ENCODE measurements at places on chromosomes 11 and 22.

DNA sequence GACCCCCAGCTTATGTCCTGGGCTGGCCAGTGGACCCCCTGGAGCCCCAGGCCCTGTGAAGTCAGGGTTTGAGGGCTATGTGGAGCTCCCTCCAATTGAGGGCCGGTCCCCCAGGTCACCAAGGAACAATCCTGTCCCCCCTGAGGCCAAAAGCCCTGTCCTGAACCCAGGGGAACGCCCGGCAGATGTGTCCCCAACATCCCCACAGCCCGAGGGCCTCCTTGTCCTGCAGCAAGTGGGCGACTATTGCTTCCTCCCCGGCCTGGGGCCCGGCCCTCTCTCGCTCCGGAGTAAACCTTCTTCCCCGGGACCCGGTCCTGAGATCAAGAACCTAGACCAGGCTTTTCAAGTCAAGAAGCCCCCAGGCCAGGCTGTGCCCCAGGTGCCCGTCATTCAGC is 24.6 kb downstream of the CSF2RB start:
- no peak for DNase-seq

GRCh38 chr11:96311120-96311568 is 31.9 kb downstream of the MAML2 start:
- no peak for DNase-seq

DNA sequence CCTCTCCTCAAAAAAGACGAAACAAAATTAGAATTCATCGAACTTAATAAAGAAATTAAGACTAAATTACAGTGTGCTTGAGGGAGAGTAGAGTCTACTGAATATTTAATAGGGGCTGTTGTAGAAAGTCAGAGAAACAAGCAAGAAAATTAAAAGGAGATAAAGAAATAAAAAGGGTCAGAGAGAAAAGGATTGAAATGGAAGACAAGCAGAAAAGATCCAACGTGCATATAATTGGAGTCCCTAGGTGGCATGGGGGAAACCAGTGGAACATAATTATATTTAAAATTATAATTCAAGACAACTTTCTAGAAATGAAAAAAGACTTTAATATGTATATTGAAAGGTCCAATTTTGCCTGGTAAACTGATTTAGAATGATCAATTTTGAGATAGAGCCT is 74.3 kb downstream of the ACER3 start:
- no peak for DNase-seq

DNA sequence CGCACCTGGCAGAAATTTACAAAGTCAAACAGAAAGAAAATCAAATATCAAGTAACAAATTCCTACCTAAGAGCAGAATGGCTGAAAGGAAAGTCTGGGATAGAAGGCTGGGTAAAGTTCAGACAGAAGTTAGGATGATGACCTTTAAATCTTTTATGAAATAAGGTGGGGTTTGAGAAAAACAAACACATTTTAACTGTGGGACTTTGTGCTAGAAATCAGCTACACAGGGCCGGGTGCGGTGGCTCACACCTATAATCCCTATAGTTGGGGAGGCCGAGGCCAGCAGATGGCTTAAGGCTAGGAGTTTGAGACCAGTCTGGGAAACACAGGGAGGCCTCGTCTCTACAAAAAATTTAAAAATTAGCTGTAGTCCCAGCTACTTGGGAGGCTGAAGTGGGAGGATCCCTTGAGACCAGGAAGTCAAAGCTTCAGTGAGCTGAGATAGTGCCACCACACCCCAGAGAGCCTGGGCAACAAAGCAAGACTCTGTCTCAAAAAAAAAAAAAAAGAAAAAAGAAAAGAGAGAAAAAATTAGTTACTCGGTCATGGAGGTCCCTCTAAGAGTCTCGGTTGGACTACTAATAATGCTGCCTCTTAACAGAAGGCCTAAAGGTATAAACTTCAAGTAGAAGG is 119.7 kb upstream of the BID start:
- no peak for DNase-seq

GRCh38 chr11:16296273-16296672 is 60.1 kb downstream of the SOX6 start:
- DNase-seq = no peak

DNA sequence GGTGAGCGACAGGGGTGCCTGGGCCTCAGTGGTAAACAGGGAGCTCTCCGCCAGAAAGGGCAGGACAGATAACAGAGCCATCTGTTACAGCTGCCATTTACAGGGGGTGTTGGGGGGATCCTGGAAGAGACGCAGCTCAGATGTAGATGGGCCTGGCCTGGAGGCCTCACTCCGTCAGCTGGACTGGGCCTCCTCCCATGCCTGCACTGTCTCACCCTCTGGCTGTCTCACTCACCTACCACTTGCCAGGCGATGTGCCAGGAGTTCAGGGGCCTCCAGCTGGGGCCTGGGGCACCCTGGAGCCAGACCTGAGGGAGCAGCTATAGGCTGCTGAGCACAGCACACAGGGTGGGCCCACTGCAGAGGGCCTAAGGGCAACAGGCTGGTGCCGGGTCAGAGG is 16.3 kb upstream of the SUSD2 start:
- no peak for DNase-seq

- no peak for DNase-seq
Observed at GRCh38 chr11:59548309-59548656, 36.9 kb downstream of the OR4D9 start.

DNA sequence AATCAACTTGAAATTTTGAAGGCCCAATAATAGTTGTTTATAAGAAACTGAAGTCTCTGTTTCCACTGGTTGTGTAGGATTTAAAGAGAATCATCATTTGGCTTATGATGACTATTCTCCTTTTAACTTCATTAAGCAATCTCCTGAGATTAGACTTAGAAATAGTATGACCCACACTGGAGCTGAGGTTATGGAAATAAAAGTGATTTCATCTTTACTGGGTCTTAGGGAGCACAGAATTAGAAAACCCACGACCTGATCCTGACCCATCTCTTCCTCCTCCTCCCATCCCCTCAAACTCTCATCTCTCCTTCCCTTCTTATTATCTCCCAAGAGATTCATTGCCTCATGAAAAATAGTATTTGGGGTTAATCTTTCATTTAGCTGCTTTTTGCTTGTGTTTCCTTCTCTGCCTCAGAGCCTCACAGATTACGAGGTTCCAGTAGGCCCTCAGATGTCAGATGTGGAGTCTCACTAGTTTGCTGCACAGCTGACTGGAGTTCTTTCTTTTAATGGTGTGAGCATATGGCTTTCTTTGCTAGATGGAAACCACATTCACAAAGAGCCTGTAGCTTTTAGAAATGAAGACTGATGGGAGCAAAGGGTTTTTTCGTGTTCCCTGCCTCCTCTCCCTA is 85.0 kb downstream of the ALX4 start:
- no peak for DNase-seq

- no peak for DNase-seq
Observed at GRCh38 chr11:78168539-78169477, 19.6 kb downstream of the KCTD21 start.

DNA sequence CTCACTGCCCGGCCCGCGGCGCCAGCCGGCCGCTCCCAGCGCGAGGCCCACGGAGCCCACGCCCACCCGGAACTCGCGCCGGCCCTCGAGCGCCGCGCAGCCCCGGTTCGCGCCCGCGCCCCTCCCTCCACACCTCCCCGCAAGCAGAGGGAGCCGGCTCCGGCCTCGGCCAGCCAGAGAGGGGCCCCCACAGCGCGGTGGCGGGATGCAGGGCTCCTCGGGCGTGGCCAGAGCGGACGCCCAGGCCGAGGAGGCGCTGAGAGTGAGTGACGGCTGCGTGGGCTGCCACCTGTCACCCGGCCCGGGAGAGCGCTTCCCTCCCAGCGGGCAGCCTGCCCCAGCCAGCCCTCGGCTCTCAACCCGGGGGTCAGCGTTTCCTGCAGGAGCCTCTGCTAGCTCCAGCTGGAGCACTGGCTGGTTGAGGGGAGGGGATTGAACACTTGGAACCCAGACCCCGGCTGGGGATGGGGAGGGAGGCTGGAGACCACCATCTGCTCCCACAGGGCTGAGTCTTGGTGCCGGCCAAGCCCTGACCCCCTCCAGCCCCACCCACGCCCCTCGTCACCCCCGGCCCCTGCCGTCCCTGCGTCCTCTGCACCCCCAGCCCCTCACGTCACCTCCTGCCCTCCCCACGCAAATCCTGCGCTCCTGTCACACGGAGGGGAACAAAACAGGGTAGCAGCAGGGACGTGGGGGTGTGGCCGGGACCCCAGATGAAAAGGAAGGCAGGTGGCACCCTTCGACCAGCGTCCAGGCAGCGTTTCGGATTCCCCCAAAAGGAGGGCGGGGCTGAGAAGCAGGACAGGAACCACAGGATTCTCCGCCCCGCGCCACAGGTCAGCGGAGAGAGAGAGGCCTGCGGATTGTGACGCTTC is 157.0 kb downstream of the BRD1 start:
- no peak for DNase-seq

DNA sequence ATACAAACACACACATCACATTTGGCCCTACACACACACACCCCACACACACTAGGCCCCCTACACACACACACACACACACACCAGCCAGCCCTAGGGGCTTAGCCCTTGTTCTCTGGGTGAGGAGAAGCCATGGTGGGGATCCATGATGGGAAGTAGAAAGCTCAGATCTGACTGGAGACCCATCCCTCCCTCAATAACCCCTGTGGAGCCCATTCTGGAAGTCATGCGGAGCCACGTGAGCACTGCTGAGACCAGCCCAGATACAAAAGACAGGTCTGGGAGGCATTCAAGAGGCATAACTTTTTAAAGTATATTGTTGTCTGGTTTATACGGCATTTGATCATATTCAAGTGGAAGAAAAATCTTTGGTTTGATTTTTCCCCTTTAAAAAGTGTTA is 448.5 kb downstream of the SOX6 start:
- DNase-seq = no peak

DNA sequence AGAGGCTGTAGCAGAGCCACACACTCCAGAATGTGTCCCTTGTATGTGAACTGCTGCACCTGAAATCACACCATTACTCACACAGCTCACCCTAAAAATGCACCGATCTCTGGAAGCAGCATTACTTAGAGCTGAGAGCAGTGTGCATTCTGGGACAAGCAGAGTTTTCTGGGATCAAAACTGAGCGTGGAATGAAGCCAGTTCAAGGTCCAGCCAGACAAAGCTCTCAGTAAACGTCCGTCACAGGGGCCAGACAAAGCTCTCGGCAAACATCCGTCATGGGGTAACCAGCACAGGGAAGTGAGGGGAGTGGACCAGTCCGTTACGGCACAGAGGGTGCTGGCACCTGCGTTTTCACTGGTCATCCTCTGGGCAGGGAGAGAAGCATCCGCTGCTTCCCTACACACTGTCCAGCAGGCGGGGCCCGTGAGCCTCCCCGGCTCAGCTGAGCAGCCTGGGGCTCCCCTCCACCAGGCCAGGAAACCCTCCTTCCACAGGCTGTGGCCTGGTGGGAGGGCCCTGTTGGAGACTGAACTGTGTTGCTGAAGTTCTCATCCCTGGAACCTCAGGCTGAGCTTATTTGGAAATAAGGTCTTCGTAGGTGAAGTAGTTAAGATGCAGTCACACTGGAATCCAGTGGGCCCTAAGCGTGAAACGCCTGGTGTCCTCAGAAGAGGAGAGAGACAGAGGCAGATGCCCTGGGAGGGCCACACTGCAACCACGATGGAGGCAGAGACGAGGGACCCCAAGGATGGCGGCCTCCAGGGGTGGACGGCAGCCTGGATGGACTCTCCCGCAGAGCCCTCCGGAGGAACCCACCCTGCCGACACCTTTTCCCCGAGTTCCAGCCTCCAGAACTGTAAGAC is 883.9 kb downstream of the BRD1 start:
- DNase-seq = no peak

- DNase-seq = no peak
Observed at GRCh38 chr11:5275369-5276110, 5.8 kb upstream of the HBE1 start.

- no peak for DNase-seq
Observed at GRCh38 chr11:132445859-132446291, 1075.5 kb downstream of the NTM start.

DNA sequence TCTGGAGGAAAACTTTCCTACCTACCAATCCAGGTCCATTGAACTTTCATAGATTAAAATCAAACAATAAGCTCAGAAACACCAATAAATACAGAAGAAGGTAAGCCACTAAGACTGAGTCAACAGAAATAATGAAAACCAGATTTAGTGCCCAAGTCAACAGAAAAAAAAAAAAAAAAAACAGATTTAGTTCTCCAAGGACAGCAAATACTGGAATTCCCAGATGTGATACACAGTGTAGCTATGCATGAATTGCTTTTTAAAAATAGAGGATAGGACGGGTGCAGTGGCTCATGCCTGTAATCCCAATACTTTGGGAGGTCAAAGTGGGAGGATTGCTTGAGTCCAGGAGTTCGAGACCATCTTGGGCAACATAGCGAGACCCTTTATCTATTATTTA is 15.7 kb downstream of the DMC1 start:
- no peak for DNase-seq

GRCh38 chr11:107359701-107360100 is 97.9 kb downstream of the CWF19L2 start:
- no peak for DNase-seq

GRCh38 chr11:12724301-12725054 is 50.3 kb downstream of the TEAD1 start:
- DNase-seq = no peak

GRCh38 chr11:85698195-85698594 is 12.2 kb upstream of the CCDC89 start:
- no peak for DNase-seq

DNA sequence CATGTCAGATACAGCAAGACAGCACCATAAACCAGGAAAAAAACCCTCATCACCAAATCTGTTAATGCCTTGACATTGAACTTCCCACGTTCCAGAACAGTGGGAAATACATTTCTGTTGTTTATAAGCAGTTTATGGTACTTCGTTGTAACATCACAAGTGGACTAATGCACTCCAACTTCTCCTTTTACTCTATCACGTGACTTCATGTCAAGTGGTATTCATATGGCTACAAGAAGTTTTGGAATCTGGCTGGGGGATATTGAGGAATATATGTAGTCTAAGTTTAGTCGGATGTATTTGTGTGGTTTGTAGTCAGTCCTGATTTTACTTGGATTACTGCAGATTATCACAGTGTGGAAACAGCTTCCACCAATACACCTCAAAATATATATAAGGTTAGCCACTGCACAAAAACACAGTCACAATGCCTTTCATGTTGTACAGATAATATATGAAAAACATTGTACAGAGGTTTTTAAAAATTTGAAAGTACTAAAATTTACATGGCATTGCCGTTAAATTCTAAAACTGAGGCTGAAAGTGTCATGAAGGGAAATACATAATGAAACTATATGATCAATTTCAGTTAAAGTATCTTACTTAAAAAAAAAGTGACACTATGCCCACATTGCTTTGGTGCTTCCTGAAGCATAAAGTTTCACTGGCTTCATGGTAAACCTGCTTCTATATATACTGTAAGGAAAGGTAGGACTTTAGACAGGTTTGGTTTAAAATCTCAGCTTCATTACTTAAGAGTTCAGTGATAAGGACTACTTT is 134.1 kb downstream of the CASP12 start:
- DNase-seq = no peak

DNA sequence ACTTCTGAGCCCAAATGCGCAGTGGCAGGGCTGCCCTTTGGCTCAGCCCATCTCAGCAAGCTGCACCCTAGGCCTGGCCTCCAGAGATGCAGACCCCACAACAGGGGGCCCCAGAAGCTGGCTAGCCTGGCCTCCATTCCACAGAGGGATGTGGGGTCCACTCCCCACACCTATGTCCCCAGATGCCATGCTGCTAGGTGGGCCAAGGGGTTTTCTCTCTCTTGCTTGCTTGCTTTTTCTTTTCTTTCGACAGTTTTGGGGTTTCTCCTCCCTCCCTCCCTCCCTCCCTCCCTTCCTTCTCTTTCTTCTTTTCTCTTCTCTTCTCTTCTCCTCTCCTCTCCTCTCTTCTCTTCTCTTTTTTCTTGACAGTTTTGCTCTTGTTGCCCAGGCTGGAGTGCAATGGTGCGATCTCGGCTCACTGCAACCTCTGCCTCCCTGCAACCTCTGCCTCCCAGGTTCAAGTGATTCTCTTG is 9.6 kb downstream of the SCARF2 start:
- no peak for DNase-seq
